Dermis blood vessel endothelial cell (primary cell): ENCODE measurements at places on chromosomes 16 and 17. TPM values are rescaled to one million over a fixed set of nuclear protein-coding genes. Genes with fewer than 3 reads are reported as not detected.

GRCh38 chr17:48357779-48358602 lies 72.0 kb downstream of the SKAP1 start:
- DNase-seq: no peak

DNA sequence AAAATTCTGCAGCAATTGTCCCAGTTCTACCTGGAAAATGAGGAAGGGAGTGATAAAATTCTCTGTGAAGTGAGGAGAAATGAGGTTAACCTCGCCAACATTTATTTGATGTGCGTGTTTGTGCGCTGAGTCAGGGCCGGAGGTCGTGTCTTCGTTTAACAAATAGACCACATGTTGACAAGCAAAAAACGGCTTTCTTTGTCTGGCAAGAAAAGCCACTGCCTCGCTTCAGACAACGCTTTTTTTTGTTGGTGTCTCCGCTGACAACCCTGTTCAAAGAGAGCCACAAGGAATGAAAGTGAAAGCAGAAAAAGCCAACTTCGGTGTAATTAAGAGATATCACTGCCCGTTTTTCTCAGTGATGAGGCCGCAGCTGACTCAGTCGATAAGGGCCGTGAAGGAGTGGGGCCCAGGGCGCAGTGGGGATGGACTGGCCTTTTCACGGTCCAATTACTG lies 510.6 kb downstream of the CDH13 start:
- DNase-seq: no peak

DNA sequence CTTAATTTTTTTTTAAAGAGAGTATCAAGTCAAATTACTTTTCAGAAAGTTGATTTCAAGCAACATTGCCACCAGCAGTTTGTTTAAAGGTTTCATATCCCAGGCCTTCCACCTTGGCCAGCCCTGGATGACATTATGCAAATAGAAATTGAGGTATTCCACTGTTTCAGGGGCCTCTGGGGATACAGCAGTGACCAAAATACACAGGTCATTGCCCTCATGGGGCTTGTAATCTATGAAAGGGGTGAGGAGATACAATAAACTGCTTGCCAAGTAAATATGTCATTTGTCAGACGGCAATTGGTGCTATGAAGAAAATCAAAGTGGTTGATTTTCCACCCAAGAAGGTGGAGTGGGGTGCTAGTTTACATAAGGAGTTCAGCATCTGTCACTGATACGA lies 37.8 kb upstream of the TMC5 start:
- no peak for DNase-seq

GRCh38 chr17:9138161-9138717 lies 116.9 kb downstream of the NTN1 start:
- DNase-seq: no peak

CNGB1 gene
- not detected in 2 replicates for total RNA-seq
